Spleen (tissue), 13 donors: ENCODE measurements at places on chromosomes 2 and 18. TPM values are rescaled to one million over a fixed set of nuclear protein-coding genes. Genes with fewer than 3 reads are reported as not detected.

DNA sequence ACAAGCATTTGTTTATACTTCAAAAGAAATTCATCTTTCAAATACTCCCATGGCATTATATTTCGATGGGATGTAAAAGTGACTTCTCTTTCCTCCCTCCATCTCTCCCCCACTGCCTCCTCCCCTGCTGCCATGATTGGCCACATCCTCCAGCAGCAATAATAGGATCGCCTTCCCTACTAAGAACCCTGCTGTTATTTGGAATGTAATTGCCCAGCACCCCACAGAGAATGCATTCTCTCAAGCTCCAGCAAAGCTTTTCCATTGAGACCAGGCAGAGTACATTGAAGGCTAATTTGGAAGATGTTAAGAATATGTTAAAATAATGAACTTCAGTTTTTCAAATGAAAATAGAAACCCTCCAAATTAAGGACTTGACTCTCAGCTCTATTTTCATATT is 375.4 kb upstream of the ACVR2A start:
- no peaks in the 10 kb centered on the region for H3K36me3 ChIP-seq
- DNase-seq: no peak
- no peak overlapping the region for H3K27ac ChIP-seq
- H3K4me1 ChIP-seq: no peaks in the 10 kb centered on the region
- no peak overlapping the region for H3K4me3 ChIP-seq

DNA sequence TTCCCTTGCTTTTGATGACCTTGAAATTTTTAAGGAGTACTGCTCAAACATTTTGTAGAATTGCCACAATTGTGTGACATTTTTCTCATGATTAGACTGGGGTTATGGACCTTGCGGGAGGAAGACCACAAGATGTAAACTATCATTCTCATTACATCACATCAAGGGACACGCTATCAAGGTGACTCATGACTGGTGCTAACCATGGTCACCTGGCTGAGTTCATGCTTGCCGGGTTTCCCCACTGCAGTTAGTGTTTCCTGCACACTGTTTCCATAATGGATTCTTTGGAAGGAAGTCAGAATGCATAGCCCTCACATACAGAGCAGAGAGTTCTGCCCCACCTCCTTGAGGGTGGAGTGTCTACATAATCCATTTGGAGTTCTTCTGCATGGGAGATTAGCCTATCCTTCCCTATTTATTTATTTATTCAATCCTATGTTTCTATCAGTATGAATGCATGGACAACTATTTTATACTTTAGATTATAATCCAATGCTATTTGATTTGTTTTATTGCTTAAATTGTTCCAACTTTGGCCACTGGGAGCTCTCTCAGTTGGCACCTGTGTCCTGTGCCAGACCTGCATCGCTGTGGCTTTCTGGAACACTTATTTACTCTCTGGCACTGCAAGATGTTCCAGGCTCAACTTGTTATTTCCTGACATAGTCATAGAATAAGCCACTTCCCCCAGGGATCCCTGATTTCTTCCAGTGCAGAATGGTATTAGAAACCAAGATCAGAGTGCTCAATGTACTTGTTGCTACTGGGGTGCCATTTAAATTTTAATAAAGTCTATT is 6.0 kb downstream of the MC2R start:
- no peaks in the 10 kb centered on the region for H3K36me3 ChIP-seq
- no peak overlapping the region for H3K27ac ChIP-seq
- no peaks in the 10 kb centered on the region for H3K27me3 ChIP-seq
- no peaks in the 10 kb centered on the region for H3K4me1 ChIP-seq
- no peak overlapping the region for H3K4me3 ChIP-seq
- DNase-seq: no peak

DNA sequence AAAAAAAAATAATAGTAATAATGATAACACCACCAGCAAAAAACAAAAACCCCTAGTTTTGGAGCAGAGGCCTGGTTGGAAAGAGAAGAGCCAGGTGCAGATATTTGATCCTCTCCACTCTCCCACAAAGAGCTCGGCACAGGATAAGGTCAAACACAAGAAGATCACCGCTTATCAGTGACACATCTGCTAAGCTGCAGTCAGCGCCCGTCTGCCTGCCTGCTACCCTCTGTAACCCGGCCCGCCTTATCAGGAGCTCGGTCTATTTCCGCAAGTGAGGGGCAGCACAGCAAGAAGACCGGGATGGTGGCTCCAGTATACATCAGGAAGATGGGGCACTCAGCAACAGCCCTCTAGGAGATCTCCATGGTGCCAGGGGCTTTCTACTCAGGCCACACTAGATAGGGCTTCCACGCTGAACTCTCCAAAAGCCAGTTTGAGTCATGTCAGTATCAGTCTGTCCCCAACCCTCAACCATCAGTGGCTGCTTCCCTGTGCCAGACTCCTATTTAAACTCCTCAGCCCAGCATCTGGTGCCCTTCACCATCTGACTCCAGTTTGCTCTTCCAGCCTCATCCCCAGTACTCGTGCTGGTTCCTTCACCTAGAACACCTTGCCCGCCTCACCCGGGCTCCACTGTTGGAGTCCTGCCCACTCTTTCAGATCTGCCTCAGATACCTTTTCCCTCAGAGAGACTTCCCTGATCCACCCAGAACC is 67.3 kb upstream of the PPP1CB start:
- H3K27ac ChIP-seq: no peak overlapping the region
- H3K4me3 ChIP-seq: no peak overlapping the region
- no peaks in the 10 kb centered on the region for H3K36me3 ChIP-seq
- DNase-seq: no peak
- peaks cover 31% of the 10 kb centered on the region for H3K4me1 ChIP-seq
- no peaks in the 10 kb centered on the region for H3K27me3 ChIP-seq

SLC38A11 gene
- 41.3 TPM for total RNA-seq

TMEM200C gene
- 1.5 TPM for total RNA-seq
